ENCODE measurements at places on chromosomes 16 and 17.
A peak's percentile ranks its signal among the peaks of the same experiment; 100 is the strongest.

DNA sequence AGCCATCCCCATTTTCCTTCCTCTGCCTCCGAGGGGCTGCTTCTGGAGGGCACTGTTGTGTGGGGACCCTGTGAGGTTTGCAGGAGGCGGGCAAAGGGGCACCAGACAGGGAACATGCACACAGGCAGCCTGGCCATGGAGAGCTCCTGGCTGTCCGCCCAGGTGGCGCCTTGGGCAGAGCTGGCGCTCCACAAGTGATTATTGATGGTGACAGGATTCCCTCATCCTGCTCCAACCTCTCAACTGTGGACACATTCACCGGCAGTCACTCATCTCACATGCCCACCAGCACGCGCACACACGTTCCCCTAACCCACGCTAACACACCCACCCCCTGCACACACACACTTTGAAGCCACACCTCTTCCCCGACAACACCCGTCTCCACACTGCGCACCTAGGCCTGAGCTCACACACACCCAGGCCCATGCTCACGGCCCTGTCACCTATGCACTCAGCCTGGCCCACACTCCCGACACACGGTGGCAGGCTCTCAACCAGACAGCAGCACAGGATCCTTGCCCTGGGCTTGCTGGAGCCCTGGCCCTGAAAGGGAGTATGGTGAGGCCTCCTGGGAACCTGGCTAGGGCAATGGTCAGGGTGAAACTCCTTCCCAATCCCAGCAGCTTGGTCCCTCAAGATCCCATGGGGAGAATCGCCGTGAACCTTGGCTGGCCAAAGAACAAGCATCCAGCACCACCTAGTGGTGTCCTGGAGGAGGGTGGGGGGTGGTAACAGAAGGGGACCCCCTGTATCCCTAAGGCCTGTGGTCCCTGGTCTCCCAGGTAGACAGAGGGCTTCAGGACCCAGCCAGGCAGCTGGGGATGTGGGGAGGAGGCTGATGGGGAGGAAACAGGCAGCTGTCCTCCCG lies 3.6 kb downstream of the PNMT start:
- peak; percentile 51 for DNase-seq

DNA sequence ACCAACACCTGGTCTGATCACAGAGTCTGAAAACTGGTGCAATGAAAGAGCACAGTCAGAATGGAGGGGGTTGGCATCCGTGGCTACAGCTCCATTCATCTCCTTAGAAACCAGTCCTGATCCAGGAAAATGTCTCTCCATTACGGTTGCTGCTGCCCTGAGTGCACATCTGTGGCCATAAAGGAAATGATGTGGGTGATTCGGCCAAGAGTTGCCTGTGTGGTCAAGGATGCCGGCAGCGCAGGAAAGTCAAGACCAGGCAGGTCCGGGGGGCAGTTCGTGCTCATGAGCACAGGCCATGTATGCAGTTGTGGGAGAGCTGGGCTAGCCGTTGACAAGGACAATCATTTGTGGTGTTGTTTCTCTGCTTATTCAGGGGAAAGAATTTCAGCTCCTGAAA lies 5.9 kb downstream of the XAF1 start:
- DNase-seq, result no peak

GRCh38 chr16:77191259-77191969 lies 424 bp downstream of the MON1B start:
- DNase-seq, result no peak

DNA sequence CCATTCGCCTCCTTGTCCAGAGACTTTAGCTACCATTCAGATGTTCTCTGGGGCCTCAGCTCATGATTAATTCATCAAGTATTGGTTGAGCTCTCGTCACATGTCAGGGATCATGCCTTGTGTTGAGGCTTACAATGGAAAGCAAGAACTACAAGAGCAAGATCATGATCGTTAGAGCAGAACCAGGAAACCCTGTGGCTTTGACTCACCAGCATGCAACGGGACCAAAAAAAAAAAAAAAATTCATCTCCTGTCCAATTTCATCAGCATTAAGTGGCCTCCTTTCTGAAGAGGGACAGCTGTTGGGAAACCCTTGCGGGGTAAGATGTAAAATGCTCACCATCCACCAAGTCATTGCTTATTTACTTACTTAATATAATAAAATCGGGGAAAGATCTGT lies 12.1 kb upstream of the USP10 start:
- no peak for DNase-seq

GRCh38 chr16:87851141-87851587 lies 18.1 kb downstream of the SLC7A5 start:
- DNase-seq, result no peak

GRCh38 chr17:488993-489757 lies 136.6 kb upstream of the RPH3AL start:
- no peak for DNase-seq

DNA sequence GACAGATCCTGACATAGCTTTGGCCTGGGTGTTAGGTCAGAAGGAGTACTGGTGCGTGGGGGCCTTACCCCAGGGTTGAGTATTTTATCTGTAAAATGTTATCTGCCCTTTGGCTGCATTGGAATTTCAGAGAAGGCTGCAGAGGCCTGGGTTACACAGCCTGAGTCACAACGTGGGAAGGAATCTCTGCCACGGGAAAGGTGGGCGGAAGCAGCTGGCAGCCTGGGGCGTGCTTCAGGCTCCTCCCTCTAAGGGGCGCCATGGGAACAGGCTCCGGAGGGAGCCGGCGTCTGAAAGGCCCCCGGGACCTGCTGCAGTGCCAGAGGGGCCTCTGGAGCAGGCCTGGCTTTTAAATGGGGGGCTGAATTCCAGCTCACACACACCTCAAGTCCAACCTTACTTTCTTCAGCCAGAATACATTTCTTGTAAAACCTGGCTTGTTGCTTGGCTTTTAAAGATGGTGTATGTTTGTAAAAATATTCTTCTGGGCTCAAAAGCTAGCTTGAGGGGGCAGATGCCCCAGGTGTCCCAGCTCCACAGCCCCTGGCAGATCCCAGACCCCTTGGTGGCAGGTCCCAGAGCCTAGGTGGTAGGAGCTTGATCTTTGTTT lies 142.2 kb downstream of the RAB11FIP4 start:
- DNase-seq, result peak; percentile 60

DNA sequence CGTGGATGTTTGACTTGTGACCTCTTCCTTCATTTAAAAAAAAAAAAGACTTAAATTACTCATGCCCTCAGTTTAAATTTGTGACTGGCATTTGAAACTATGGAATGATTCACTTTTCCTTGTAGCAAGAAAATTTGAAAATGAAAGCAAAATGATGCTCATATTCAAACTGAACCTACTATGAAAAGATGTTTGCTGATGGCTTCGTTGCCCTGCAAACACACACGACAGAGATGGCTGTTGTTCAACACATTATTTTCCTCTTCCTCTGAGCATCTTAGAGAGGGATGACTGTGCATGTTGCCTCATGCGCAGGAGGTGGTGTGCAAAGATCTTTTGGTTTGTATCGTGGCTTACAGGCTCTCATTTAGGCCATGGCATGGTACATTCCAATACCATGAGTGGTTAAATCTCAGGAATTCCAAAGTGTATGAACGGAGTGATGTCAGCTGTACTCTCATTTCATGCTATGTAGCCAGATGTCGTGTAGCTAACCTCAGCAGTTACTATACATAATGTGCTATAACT lies 164.5 kb downstream of the PRKCA start:
- DNase-seq, result no peak

GRCh38 chr16:77049577-77049976 lies 141.4 kb upstream of the MON1B start:
- no peak for DNase-seq

DNA sequence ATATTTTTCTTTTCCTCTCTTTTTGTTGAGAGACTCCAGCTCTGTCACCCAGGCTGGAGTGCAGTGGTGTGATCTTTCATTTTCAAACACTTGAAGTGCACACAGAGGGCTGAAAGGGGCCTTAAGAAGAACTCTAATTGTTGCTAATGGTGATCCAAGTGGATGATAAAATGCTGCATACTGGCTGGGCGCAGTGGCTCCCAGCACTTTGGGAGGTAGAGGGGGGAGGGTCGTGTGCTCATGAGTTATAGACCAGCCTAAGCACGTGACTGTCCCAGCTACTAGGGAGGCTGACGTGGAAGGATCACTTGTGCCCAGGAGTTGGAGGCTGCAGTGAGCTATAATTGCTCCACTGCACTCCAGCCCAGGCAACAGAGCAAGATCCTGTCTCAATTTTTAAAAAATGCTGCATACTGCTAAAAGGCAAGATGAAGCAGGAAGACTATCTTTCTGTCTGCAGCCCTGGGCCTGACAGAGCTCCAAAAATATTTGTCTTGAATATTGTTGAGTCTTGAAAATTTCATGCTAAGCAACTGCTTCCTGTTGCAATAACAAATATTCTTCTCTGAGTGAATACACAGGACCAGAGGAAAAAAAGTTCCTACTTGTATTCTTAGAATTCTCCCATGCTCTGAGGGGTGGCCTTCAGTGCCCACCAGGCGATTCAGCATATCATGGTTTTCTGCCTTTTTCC lies 63.7 kb upstream of the AKTIP start:
- no peak for DNase-seq

DNA sequence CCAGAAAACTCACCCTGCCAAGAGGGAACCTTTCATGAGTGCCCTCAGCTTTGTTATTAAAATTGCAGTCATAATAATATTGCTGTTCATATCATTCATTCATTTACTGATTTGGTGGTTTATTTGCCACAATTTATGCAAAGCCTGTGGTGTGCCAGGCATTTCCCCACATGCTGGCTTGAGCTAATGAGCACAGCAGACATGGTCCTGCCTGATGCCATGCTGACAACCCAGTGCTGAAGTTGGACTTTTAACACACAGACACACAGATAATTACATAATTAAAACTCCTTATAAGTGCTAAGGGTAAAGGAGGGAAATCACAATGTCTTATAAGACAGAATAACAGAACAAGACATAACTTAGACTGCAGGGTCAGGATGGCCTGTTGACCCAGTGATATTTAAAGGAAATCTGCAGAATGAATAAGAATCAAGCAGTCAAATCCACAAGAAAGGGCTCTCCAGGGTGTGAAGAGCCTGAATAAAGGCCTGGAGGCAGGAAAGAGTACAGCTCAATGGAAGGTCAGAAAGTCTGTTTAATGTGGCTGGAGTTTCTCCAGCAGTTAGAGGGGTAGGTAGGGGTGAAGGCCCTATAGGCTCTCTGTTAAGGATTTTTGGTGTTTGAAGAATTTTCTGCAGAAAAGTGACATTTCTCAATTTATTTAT lies 196.9 kb upstream of the CDH11 start:
- no peak for DNase-seq
